ENCODE measurements at places on chromosomes 6 and 20.

DNA sequence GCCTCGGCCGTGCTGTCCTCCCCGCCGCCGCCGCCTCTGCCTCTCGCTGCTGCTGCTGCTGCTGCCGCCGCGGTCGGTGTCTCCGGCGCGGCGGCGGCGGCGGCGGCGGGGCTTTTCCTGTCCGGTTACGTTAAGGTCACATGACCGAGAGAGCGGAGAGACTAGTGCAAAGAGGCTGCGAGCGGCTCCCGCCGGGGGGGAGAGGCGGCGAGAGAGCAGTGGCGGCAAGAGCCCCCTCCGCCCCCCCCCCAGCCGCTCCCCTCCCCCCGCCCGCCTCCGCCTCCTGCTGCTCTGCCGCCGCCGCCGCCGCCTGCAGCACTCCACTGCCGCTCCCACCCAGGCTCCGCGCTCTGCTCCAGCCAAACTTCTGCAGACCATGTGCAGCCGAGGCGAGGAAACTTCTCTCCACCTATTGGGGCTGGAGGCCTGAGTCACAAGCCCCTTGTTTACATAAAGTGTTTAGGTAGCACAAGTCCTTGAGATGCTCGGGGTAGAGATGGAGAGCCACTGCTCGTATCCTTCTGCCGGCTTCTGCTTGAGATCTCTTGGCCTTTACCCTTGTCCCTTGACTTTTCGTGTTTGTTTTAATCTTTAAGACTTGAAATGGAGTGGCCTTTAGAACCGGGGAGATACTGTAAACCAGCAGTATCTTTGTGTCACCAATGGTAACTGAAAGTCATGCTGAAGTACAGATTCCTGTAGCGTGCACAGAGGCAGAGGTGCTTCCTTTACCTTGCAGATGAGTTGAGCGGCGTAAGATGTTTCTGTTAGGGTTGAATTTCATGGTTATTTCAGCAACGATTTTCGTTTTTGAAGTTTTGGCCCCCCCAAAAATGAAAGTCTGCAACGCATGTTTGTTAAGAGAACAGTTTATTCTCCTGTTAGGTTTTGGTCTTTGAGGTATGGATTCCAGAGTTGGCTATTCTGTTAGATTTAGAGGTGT is at the start of gene ZBTB2:
Gene ZBTB2, minus strand, starts transcription at position 89 of the 943 bp plus-strand sequence. CDS start 17,922 bp downstream, outside the sequence.
- peak; percentile 27 for DNase-seq

DNA sequence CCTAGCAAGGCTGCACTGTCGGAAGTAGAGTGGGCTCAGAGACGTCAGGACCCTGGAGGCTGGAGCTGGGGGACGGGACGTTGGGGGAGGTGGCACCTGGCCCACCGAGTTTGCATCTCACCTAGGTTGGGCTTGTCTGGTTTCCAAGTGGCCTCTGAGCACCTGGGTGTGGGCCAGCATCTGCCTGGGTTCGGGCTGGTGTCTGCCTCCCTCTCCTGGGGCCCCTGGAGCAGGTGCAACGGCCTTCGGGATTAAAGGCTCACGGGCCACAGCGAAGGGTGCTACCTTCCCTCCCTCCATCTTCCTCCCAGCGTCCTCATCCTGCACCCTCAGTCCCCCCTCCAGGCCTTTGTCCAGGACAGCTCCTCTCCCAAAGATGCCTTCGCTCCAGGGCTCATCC is 6.0 kb downstream of the HRH3 start:
- no peak for DNase-seq

DNA sequence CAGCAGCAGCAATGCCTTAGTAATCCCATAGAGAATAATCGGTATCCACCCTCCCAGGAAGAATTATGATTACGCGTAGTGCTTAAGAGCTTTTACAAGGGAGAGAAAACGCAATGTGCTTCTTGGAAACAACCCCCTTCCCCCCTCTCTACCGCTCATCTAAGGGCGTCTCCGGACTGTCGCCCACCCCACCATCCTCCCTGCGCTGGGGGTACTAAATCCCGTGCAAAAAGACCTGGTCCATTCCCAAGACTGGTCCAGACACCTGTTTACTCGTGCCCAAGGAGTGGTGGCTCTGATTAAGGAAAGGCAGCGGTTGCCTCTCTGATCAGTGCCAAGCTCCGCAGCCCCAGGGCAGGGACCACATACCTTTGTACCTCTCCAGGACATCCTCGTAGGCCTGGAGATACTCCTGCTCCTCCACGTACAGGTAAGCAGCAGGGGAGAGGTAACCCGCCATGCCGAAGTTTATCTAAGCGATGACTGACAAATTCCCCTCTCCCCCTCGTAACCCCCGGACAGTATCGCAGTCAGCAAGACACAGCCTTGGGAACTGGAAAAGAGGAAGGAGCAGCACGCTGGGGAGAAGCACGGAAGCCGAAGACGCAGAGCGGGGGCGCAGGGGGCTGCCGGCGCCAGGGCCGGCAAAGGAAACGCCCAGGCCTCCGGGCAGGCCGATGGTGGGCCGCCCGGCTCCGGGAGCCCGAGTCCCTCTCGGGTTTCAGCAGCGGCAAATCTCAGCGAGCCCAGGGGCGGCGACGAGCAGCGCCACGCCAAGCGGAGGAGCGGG is 112.0 kb upstream of the BEND6 start:
- peak; percentile 62 for DNase-seq

DNA sequence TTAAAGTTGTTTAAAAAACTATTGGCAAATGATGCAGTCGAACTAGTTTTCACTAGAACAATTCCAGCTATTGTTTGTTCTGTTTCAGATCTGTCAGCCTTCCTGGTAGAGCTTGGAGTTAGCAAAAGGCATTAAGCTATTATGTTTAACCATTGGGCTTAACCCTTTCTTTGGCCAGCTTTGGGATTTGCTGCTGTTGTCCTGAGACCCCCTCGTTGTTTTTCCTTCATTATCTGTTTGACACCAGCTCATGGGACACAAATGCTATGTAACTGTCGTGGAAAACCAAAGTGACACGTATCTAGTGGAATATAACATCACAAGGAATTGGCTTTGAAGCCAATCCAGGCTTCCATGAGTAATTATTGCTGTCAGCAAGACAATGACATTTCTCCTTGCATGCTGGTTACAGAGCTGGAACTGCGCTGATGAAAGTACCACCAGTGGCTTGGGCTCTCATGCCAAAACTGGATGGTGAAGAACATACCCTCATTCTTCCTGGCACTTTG is 96.0 kb downstream of the EYA2 start:
- no peak for DNase-seq

GRCh38 chr6:131258816-131259476 is 123.7 kb downstream of the AKAP7 start:
- no peak for DNase-seq

DNA sequence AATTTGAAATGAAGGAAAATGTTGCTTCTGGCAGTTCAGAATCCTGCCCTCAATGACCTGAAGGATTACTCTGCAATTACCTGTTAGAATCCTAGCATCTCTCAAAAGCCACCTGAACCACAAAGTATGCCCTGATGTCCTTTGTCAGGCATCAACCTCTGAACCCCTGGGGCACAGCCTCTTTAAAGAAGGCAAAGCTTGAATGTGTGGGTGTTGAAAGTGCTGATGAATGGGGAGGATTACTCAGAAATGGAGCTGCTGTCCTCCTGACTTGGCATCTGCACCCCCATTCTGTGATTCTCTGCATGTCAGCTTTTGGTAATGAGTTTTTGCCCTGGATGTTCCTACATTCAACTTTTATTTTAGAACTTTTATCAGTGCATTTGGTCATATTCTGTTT is 179.2 kb downstream of the PKHD1 start:
- no peak for DNase-seq

DNA sequence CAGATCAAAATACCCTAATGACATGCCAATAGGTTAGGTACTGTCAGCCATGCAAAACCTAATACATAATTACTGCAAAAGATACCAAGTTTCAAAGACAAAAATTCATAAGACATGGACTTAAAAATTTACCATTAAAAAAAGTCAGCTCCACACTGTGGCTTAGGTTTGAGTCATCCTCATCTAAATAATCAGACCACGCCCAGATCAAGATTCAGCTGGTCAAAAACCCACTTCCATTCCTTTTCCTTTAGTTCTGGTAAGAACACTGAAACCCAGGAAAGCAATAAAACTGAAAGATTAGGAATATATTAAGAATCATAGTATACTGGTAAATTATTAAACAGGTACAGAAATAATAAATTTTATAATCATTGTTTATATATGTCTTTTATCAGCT is 81.0 kb upstream of the ASF1A start:
- no peak for DNase-seq

GRCh38 chr6:75493400-75494064 is at the start of gene FILIP1:
Gene FILIP1 (minus strand): TSS chr6:75493800. CDS start chr6:75414972, 78,828 bp downstream.
- no peak for DNase-seq

DNA sequence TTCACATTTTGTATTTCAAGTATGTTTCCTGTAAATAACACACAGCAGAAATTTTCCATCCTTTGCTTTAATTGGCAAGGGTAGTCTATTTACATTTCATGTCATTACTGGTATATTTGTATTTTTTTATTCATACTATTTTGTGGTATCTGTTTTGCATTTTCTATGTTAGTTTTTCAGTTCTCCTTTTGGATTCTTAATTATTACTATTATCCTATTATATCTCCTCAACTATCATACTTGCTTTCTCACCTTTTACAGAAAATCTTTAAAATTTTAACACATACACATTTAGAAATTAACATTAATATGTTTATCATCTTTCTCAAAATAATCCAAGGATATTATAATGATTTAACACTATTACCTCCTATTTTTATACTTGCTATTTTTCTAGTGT is 918.3 kb upstream of the MAP3K7 start:
- no peak for DNase-seq

GRCh38 chr20:45338121-45339030 is 9.8 kb downstream of the SDC4 start:
- no peak for DNase-seq

GRCh38 chr6:159359581-159360297 is 190.5 kb downstream of the FNDC1 start:
- no peak for DNase-seq

- DNase-seq = no peak
Measured at GRCh38 chr20:58634521-58635278, 16.4 kb upstream of the STX16 start.

- DNase-seq = no peak
Measured at GRCh38 chr6:5786321-5786968, 220.3 kb downstream of the NRN1 start.

DNA sequence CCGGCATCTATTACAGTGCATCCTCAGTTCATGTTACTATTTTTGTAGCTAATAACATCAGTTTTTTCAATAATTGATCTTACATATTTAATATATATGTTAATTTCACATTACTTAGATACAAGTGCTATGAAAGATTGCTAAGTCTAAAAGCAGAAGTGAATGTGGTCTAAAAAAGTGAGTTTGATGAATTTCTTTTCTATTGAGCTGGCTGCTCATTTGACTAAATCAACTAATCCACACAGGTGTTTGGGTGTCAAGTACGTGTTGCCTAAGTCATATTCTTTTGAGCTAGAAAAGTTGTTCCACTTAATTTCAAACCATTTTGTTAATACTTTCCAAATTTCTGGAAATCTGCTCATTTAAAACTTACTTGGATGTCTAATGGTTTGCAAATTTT is 46.6 kb upstream of the EZR start:
- no peak for DNase-seq

- no peak for DNase-seq
Measured at GRCh38 chr6:42963855-42964605, 3.5 kb downstream of the GNMT start.

GRCh38 chr6:47073125-47074110 is 31.3 kb upstream of the ADGRF1 start:
- no peak for DNase-seq

- DNase-seq = no peak
Measured at GRCh38 chr6:49527320-49527719, 23.1 kb upstream of the C6orf141 start.

GRCh38 chr6:2918936-2919335 is 15.8 kb upstream of the SERPINB9 start:
- DNase-seq = no peak

DNA sequence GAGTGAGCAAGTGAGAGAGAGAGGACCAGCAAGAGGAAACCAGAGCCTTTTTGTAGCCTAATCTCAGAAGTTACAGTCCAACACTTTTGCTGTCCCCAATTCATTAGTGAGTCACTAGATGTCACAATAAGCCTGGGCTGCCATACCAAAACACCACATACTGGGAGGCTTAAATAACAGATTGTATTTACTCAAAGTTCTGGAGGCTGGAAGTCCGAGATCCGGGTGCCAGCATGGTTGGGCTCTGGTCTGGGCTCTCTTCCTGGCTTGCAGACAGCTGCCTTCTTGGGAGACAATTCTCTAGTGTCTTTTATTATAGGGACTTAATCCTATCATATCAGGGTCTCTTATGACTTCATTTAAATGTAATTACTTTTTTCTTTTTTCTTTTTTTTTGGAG is 50.7 kb upstream of the FERMT1 start:
- no peak for DNase-seq

DNA sequence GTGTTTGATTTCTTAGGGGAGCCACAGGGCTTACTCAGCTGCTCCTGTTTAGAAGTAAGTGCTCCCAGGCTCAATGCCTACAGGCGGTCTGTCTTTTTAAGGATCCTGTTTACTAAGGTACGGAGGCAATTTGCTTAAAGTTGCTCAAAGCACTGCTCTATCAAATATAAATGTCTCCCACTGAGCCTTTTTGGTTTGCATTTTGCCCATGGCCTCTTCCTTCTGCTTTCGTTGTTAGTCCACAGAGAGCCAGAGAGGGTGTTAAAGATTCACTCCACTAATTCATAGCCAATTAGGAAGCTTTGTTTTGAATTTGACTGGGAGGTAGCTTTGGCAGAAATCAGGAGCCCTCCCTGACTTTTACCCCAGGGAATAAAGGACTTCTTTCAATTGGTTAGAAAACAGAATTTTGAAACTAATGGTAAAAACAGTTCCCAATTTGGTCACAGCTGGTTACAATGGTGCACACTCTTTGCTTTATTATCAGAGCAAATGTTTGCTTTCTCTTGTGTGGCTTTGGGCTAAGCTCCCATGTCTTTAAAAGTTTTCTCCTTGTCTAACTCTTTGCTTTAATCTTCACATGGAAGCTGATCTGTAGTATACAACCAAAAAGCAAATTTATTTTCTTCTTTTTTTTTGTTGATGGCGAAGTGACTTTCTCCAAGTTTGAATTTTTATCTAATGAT is 126.2 kb downstream of the IMPG1 start:
- DNase-seq = no peak

- no peak for DNase-seq
Measured at GRCh38 chr20:49562311-49563014, 5.5 kb downstream of the PTGIS start.

DNA sequence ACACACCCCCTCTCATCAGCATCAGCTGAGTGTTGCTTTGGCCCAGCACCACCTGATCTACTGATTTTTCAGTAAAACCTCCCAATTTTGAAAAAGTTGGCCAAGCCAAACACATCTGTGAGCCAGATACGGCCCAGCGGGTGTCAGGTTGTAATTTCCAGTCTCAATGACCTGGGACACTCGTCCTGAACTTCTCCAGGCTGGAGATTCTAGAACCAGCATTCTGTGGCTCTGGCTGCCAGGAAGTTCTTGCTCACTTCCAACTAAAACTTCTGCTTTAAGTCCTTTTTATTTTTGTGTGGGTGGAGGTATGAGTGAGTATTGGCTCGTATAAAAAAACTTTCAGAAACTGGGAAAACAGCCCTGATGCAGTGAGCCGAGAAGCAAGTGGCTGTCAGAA is 5.1 kb downstream of the KIAA1755 start:
- no peak for DNase-seq

- DNase-seq = no peak
Measured at GRCh38 chr6:29760328-29760727, 37.1 kb downstream of the HLA-F start.

GRCh38 chr20:50369225-50370035 is 140.8 kb upstream of the PTPN1 start:
- no peak for DNase-seq

- DNase-seq = no peak
Measured at GRCh38 chr20:18048176-18048575, 9.5 kb downstream of the OVOL2 start.
